ENCODE measurements at places on chromosomes 5 and 9. TPM values are rescaled to one million over a fixed set of nuclear protein-coding genes. Genes with fewer than 3 reads are reported as not detected.

The CACNA1B gene
- total RNA-seq, result 0.26 TPM

The C5orf52 gene
- total RNA-seq, result not detected

The MARCOL gene
- total RNA-seq, result not detected

The C1QTNF2 gene
- not detected for total RNA-seq

The IL33 gene
- 4.0 TPM for total RNA-seq

The ROPN1L gene
- 4.3 TPM for total RNA-seq

The OR1J4 gene
- not detected for total RNA-seq

The NFIB gene
- 47.0 TPM for total RNA-seq

The PCDHB9 gene
- total RNA-seq, result 19.8 TPM

The LCN2 gene
- total RNA-seq, result 24.6 TPM

The SPAG8 gene
- total RNA-seq, result 1.6 TPM

The MELK gene
- total RNA-seq, result not detected

The ISL1 gene
- total RNA-seq, result 2.9 TPM

The BTNL8 gene
- total RNA-seq, result 1.0 TPM
